Activated CD4-positive, alpha-beta T cell treated with anti-CD3 and anti-CD28 coated beads, Interleukin-2, amount 10 ng/mL, durations not matched to agents 24 days and 14 days (primary cell): ENCODE measurements at places on chromosomes 3 and 15. TPM values are rescaled to one million over a fixed set of nuclear protein-coding genes. Genes with fewer than 3 reads are reported as not detected.

DNA sequence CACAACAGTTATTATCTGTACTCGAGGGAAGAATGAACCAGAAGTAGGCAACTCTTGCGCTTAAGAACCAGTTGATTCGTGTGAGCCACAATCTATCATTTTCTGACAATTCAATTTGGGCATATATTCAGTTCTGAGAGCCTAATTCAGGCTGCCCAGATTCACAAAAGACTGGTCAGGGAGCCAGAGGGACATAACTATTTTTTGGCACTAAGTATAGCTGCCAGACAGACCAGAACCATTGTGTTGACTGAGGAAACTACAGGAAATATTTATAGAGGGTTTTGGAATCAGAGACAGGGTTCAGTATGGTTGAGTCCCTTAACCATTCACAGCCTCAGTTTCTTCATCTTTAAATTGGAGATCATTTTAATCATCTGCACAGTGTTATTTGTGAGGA is 226.7 kb downstream of the TAFA4 start:
- H3K36me3 ChIP-seq: no peaks in the 10 kb centered on the region
- H3K4me1 ChIP-seq: no peaks in the 10 kb centered on the region

- no peak for DNase-seq
- H3K27me3 ChIP-seq: no peaks in the 10 kb centered on the region
- no peak overlapping the region for H3K4me3 ChIP-seq
Observed at GRCh38 chr3:41095702-41096101, 103.6 kb upstream of the CTNNB1 start.

GRCh38 chr3:24196526-24196925 is 251.4 kb downstream of the NR1D2 start:
- H3K27ac ChIP-seq: no peak overlapping the region
- no peaks in the 10 kb centered on the region for H3K36me3 ChIP-seq
- H3K27me3 ChIP-seq: no peaks in the 10 kb centered on the region
- H3K4me3 ChIP-seq: no peak overlapping the region
- DNase-seq: no peak
- H3K4me1 ChIP-seq: no peaks in the 10 kb centered on the region

DNA sequence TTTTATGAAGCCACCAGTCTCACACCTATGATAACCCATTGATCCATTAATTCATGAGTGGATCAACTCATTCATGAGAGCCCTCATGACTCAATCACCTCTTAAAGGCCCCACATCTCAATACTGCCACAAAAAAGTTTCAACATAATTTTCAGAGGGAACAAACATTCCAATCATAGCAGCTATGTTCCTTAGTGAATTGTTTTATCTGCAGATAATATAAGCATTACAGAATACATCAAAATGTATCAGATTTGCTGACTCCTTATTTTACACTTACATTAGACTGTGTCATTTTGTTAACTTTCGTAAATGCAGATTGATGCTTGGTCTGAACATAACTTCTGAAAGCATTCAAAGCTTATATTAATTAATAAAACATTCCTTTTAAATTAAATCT is 155.3 kb upstream of the MBNL1 start:
- no peak for DNase-seq
- H3K4me1 ChIP-seq: no peaks in the 10 kb centered on the region
- H3K27me3 ChIP-seq: peaks cover 17% of the 10 kb centered on the region
- no peaks in the 10 kb centered on the region for H3K36me3 ChIP-seq
- H3K4me3 ChIP-seq: no peak overlapping the region

- H3K27me3 ChIP-seq: peaks cover 20% of the 10 kb centered on the region
- peak overlapping the region; percentile 58 for H3K4me3 ChIP-seq
- H3K27ac ChIP-seq: peak overlapping the region; percentile 8
- H3K4me1 ChIP-seq: peaks cover 19% of the 10 kb centered on the region
Observed at GRCh38 chr3:48428088-48428571, 1.8 kb downstream of the PLXNB1 start.

GRCh38 chr3:110736332-110736731 is 335.3 kb upstream of the NECTIN3 start:
- DNase-seq: no peak
- no peaks in the 10 kb centered on the region for H3K36me3 ChIP-seq
- no peak overlapping the region for H3K27ac ChIP-seq
- H3K27me3 ChIP-seq: no peaks in the 10 kb centered on the region
- H3K4me1 ChIP-seq: no peaks in the 10 kb centered on the region

- H3K27ac ChIP-seq: no peak overlapping the region
- H3K4me1 ChIP-seq: peaks cover 14% of the 10 kb centered on the region
- no peak overlapping the region for H3K4me3 ChIP-seq
- no peaks in the 10 kb centered on the region for H3K36me3 ChIP-seq
- peaks cover 1% of the 10 kb centered on the region for H3K27me3 ChIP-seq
Observed at GRCh38 chr3:16203031-16203430, 28.6 kb downstream of the GALNT15 start.

- H3K27ac ChIP-seq: no peak overlapping the region
- DNase-seq: no peak
- peaks cover 55% of the 10 kb centered on the region for H3K4me1 ChIP-seq
- H3K4me3 ChIP-seq: no peak overlapping the region
- H3K36me3 ChIP-seq: peaks cover 5% of the 10 kb centered on the region
- H3K27me3 ChIP-seq: no peaks in the 10 kb centered on the region
Observed at GRCh38 chr3:152235709-152236298, 32.9 kb upstream of the MBNL1 start.

DNA sequence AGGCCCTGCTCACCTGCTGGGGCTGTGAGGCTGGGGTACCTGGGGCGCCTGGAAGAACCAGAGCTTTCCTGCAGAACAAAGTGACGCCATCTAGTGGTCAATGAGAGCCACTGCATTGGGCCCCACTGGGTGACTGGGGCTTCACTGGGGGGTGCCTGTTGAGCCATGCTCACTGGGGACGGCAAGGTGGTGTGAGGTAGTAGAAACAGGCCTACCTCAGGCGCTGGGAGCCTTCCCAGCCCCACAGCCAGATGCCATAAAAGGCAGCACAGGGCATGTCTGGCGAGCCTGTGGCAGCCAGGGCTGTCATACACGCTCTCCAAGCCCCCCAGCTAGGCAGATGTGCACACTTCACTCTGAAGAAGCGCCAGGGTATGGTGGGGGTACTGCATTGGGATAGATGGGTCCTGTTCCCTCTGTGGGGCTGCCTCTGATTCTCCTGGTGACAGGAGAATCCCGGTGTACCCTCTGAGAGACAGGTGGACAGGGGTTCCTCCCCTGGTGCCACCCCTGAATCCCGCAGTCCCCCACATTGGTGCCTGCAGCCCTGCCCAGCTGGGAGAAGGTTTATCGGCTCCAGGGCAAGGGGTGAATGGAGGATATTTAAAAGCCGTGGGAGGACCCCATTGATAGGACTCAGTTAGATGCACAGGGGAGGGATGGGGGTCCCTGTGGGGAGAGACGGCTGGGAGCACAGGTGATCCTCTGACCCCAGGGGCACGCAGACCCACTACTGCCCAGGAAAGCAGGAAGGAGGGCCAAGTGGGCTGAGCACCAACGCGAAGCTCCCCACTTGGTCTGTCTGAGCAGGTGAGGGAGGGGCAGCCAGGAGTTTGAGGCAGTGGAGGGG is 178.8 kb downstream of the NSMCE3 start:
- H3K27me3 ChIP-seq: no peaks in the 10 kb centered on the region
- no peak overlapping the region for H3K27ac ChIP-seq
- no peaks in the 10 kb centered on the region for H3K36me3 ChIP-seq
- H3K4me1 ChIP-seq: peaks cover 10% of the 10 kb centered on the region
- peak overlapping the region; percentile 55 for H3K4me3 ChIP-seq
- DNase-seq: peak; percentile 80

DNA sequence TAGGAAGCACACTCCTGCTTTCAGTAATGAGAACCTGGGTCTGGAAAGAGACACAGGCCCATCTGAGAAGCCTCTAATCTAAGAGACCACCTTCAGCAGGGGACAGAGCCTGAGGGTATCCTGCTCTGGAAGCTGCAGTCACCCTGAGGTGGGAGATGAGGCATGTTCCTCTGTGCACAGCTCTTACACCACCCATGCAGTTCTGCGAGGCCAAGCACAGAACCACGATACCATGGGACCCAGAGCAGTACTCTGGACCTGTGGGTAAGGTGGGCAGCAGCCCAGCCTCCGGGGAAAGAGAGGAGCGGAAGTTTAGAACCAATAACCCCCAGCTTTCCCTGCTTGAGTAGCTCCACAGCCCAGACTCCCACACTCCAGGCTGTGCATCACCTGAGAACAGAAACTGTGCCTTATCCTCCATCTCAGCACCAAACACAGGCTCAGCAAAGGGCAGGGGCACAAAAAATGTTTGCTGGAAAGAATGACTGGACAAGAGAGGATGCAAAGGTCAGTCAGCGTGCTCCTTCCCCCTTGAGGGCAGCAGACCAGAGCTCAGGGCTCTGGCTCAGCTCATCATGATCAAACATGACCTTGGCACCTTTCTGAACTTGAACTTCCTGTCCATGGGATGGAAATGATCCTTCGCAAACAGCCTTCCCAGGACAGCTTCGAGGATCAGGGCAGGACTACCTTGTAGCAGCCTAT is 43.1 kb downstream of the RBPMS2 start:
- H3K27me3 ChIP-seq: no peaks in the 10 kb centered on the region
- no peaks in the 10 kb centered on the region for H3K36me3 ChIP-seq
- H3K4me3 ChIP-seq: no peak overlapping the region
- H3K4me1 ChIP-seq: peaks cover 9% of the 10 kb centered on the region
- H3K27ac ChIP-seq: no peak overlapping the region
- no peak for DNase-seq

DNA sequence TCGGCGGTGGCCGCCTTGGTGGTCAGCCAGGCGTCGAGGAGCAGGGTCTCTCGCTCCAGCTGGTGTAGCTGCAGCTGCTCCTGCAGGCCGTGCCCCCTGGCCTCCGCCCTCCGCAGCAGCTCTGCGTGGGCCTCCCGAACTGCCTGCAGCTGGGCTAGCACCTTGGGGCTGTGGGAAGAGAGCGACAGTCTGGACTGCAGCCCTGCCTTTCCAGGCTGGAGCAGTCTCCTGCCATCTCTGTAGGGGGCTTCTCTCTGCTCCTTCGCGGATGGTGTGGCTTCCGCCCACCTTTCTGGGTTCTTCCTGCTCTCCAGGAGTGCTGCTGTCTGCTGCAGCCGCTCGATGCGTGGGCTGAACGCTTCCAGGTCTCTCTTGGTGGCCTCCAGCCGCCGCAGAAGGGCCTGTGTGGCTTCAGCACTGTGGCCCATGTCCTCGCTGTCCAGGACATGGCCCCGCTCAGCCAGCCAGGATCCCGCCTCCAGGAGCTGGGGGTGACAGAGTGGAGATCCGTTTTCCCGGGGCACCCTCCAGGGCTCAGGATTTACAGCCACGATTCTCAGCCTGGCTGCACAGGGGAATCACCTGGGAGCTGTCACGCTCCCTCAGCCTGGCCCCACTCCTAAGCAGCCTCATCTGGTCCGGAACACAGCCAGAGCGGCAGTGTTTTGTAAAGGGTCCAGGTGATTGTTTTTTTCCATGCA is 16.8 kb downstream of the PLA2G4B start:
- no peak overlapping the region for H3K27ac ChIP-seq
- DNase-seq: no peak
- no peak overlapping the region for H3K4me3 ChIP-seq

- H3K27ac ChIP-seq: no peak overlapping the region
- DNase-seq: no peak
- no peaks in the 10 kb centered on the region for H3K36me3 ChIP-seq
- no peaks in the 10 kb centered on the region for H3K4me1 ChIP-seq
Observed at GRCh38 chr15:29066310-29066709, 180.5 kb downstream of the APBA2 start.

DNA sequence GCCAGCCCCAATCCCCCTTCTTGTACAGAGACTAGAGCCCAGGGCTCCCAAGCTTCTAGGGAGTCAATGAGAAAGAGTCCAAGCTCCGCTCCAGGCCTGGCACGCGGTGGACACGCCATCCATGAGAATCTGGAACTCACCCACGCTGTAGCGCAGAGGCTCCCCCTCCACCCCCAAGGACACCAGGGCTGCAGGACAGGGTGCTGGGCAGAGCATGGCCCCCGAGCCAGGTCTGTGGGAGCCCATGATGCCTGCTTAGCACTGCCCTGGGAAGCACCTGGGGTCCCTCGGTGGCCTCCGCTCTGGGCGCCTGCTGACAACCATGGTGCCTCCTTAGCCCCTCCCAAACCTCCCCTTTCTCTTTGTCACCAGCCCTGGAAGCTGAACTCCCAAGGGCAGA is 28.5 kb downstream of the ACSBG1 start:
- no peak overlapping the region for H3K27ac ChIP-seq
- DNase-seq: no peak
- peaks cover 8% of the 10 kb centered on the region for H3K27me3 ChIP-seq
- no peaks in the 10 kb centered on the region for H3K4me1 ChIP-seq
- H3K36me3 ChIP-seq: no peaks in the 10 kb centered on the region
- H3K4me3 ChIP-seq: no peak overlapping the region

DNA sequence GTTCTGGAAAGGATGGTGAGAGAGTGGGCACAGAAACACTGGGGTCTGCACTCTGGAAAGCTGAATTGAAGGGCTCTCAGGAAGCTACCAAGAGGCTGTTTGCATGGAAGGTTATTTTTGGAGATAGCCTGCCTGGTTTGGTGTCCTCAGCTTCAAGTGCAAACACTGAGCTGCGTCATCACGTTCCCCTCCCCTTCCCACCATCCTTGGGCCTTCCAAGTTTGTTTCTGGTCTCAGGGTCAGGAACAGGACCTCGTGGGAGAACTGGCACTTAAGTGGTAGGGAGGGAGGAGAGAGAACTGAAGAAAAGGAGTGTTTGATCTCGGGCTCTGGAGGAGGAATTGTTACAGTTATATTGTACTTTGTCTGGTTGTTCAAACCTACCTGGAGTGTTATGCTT is 10.6 kb downstream of the ST6GAL1 start:
- H3K4me1 ChIP-seq: peaks cover 15% of the 10 kb centered on the region
- H3K27ac ChIP-seq: no peak overlapping the region
- H3K4me3 ChIP-seq: no peak overlapping the region
- no peaks in the 10 kb centered on the region for H3K27me3 ChIP-seq

DNA sequence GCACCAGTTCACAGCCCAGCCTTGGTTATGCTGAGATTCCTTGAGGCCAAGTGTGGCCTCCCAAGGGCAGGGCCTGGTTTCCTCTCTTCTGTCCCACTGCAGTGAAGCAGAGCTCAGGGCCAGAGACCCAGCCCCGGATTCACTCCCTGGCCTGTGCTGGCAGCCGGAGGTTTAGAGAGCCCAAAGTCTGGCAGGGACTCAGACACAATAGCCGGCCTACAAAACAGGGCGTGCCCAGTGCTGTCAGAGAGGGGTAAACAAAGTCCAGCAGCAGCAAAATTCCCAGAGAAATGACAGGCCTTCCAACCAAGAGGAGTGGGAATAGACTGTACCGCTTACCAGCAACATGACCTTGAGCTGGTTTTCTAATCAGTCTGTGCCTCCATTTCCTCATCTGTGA is 14.0 kb downstream of the VIPR1 start:
- no peaks in the 10 kb centered on the region for H3K36me3 ChIP-seq
- peaks cover 25% of the 10 kb centered on the region for H3K4me1 ChIP-seq
- no peak overlapping the region for H3K27ac ChIP-seq
- H3K27me3 ChIP-seq: no peaks in the 10 kb centered on the region
- no peak overlapping the region for H3K4me3 ChIP-seq

Gene SPATA12
- not detected in 2 replicates for total RNA-seq

Gene EOMES
- 7.4 and 7.8 TPM in 2 replicates for total RNA-seq

Gene TTC23
- 4.7 and 6.0 TPM in 2 replicates for total RNA-seq

Gene BOC
- total RNA-seq: 1.4 and 1.9 TPM in 2 replicates

Gene GOLGA6L7
- total RNA-seq: not detected in 2 replicates

Gene SLC6A11
- total RNA-seq: not detected in 2 replicates

Gene ZNF774
- total RNA-seq: 1.2 and 2.3 TPM in 2 replicates

Gene IL20RB
- 1.5 and 1.8 TPM in 2 replicates for total RNA-seq

Gene GPR27
- 1.0 and 1.4 TPM in 2 replicates for total RNA-seq
